CD8-positive, alpha-beta memory T cell (primary cell): ENCODE measurements at places on chromosomes 13 and 19. TPM values are rescaled to one million over a fixed set of nuclear protein-coding genes. Genes with fewer than 3 reads are reported as not detected.

Gene CNOT3
- total RNA-seq: 75.1 TPM

Gene AKAP11
- total RNA-seq: 37.9 TPM

Gene NFIX
- total RNA-seq: 2.3 TPM

Gene ASF1B
- total RNA-seq: 76.2 TPM
